ENCODE measurements at places on chromosomes 3 and 15.

- no peak for DNase-seq
Observed at GRCh38 chr3:171248426-171249111, 211.6 kb downstream of the TNIK start.

- no peak for DNase-seq
Observed at GRCh38 chr3:142888099-142888480, 793 bp downstream of the PCOLCE2 start.

GRCh38 chr15:63519041-63519440 lies 14.6 kb downstream of the USP3 start:
- no peak for DNase-seq

GRCh38 chr3:1495466-1495865 lies 402.6 kb downstream of the CNTN6 start:
- no peak for DNase-seq

GRCh38 chr3:174536319-174536718 lies 322.8 kb upstream of the NAALADL2 start:
- DNase-seq, result no peak

DNA sequence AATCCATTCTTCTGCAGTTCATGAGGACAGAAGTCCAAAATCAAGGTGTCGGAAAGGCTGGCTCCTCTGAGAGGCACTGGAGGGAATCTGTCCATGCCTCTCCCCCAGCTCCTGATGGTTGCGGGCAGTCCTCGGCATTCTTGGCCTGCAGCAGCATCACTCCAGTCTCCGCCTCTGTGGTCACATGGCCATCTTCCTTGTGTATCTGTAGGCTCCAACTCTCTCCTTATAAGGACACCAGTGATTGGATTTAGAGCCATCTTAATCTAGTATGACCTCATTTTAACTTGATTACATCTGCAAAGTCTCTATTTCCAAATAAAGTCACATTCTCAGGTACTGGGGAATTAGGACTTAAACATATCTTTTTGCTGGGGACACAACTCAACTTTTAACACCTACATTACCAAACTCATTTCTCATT lies 56.0 kb upstream of the FLNB start:
- no peak for DNase-seq

GRCh38 chr3:108208831-108209230 lies 13.4 kb downstream of the IFT57 start:
- no peak for DNase-seq

- DNase-seq, result no peak
Observed at GRCh38 chr3:101010296-101010695, 17.1 kb upstream of the ABI3BP start.

- DNase-seq, result no peak
Observed at GRCh38 chr15:56767315-56767714, 34.0 kb upstream of the ZNF280D start.

All from activated T-helper 1 cell treated with anti-CD3 and anti-CD28 coated beads, Interleukin-2, amount 50 U/mL, for 16 hours (primary cell).